ENCODE measurements at places on chromosomes 13 and 19. TPM values are rescaled to one million over a fixed set of nuclear protein-coding genes. Genes with fewer than 3 reads are reported as not detected.

DNA sequence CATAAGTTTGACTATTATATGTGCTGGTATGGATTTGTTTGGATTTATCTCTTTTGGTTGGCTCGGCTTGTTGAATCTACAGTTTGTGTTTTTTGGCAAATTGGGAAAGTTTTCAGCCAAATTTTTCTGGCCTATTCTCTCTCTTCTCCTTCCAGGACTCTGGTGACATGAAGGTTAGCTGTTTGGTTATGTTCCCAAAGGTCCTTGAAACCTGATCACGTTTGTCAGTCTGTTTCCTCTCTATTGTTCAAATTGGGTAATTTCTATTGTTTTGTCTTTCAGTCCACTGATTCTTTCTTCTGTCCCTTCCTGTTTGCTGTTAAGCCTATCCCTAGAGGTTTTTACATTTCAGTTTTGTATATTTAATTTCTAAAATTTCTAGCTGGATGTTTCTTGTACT, 81.5 kb upstream of the SHISA2 start:
- DNase-seq = no peak

GRCh38 chr19:54938906-54939305, 8.4 kb downstream of the NLRP7 start:
- DNase-seq = no peak

GRCh38 chr13:61874970-61875579, 459.4 kb upstream of the PCDH20 start:
- DNase-seq = no peak

- DNase-seq = no peak
Observed at GRCh38 chr19:4593409-4593851, 33.9 kb upstream of the SEMA6B start.

GRCh38 chr13:23159205-23159759, 21.5 kb upstream of the SGCG start:
- no peak for DNase-seq

- no peak for DNase-seq
Observed at GRCh38 chr19:17688853-17689595, 870 bp upstream of the UNC13A start.

- no peak for DNase-seq
Observed at GRCh38 chr13:21567714-21568113, 36.3 kb downstream of the MICU2 start.

- no peak for DNase-seq
Observed at GRCh38 chr19:40608240-40608621, 7.1 kb downstream of the LTBP4 start.

GRCh38 chr13:31441800-31442510, 242.2 kb downstream of the B3GLCT start:
- no peak for DNase-seq

GRCh38 chr13:23716401-23716800, 146.2 kb downstream of the TNFRSF19 start:
- no peak for DNase-seq

- peak; percentile 57 for DNase-seq
Observed at GRCh38 chr19:2636897-2637683, 65.4 kb downstream of the GNG7 start.

DNA sequence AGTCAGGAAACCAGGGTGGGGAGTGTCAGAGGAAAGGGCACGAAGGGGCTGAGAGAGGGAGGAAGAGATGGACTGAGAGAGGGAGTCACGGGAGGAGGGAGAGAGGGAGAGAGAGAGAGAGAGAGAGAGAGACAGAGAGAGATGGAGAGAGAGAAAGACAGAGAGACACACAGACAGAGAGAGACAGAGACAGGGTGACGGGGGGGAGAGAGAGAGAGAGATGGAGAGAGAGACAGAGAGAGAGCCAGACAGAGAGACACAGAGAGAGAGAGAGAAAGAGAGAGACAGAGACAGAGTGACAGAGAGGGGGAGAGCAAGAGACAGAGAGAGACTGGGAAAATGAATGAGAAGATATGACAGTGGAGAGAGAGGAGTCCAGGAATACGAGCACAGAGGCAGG, 494 bp upstream of the KLK14 start:
- no peak for DNase-seq

GRCh38 chr13:25733696-25734435, 317.9 kb downstream of the SHISA2 start:
- DNase-seq = no peak

DNA sequence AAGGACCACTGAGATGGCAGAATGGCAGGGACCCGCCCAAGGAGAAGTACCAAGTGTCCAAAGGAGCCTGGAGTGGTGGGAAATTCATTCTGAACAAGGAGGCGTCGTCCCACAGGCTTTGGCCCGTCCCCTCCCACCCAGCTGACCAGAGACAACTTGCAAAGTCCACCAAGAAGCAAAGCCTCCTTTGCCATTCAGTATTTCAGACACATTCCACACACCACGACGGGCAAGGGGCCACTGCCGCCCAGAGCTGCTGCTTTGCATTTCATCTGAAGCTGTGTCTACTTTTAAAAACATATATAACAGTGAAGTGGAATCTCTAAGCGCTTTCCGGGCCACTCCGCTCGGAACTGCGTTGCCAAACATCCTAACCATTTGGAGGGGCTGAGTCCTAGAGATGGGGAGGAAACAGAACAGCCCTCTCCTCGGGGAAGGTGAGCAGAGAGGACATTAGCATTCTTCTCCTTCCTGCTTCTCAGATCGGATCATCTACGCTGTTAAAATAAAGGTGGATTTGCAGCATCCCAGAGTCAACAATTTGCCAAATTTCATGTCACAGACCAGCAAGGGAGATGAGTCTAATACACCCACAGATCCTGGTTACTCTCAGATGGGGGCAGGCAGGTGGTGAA, 89.0 kb upstream of the ZNF507 start:
- no peak for DNase-seq

- DNase-seq = no peak
Observed at GRCh38 chr13:70183041-70183440, 74.8 kb upstream of the KLHL1 start.

DNA sequence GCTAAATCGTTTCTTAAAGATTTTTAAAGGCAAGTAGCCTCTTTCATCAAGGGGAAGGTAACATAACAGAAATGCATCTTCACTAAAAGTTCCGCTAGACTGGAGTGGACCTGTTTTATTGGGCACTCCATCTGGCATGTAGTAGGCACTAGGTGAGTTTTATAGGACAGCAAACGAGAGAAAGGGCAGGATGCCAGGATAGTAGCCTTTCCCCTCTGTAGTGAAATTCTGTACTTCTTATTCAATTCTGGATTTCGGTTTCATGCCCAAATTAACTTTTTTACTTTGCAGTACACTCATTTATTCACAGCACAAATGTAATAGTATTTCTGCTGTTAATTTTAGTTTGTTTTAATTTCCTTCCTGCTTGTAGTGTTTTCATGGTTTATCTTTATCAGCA, 45.2 kb downstream of the GPR180 start:
- no peak for DNase-seq

GRCh38 chr13:46831588-46832194, 34.7 kb upstream of the ESD start:
- DNase-seq = no peak

- no peak for DNase-seq
Observed at GRCh38 chr13:90709319-90709718, 638.2 kb upstream of the MIR17HG start.

DNA sequence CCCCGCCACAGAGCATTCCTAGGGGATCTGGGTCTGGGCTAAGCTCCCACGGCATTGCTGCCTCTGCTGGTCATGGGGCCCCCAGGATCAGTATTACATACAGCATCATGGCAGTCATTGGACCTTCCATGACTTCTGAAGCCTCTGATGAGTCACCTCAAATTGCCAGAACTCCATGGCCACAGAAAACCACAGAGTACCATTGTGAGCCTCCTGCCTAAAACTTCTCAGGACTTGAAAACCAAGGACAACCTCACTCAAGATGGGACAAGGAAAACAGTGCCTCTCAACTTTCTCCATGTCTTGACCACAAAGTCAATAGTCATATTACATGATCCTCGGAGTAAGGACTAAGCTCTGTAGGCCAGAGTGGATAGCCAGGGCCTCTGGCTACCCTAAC, 306.0 kb downstream of the GPC5 start:
- DNase-seq = no peak

DNA sequence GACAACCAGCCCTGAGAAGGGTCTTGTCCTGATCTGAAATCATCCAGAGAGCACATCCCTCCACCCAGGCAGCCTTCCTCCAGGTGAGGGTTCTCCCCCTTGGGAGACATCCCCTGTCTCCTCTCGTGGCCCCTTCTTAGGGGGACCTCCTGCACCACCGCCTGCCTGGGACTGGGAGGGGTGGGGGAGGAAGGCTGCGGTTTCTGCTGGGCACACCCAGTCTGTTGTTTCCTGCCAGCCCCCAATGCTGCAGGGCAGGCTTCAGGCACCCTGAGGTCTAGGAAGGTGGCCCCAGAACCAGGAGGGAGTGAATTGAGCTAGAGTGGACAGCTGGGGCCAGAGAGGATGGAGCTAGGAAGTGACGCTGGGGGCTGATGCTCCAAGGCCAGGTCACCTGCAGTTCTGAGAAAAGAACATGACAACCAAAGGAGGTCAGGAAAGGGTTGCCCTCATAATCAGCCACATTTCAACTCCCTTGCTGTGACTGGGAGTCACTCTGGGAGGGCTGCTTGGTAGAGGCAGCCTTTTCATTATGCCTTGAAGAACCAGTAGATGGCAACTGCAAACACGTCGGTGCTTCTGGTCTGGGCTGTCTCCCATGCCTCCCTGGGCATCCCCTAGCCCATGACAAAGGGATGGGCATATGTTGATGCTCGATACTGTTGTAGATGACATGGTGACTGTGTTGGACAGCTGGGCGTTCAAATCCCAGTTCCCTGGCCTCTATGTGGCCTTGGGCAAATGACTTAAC, 1.4 kb downstream of the ARHGEF18 start:
- DNase-seq = no peak

The FFAR3 gene
- not detected for total RNA-seq

The CPB2 gene
- total RNA-seq = not detected

The ZNF614 gene
- 33.7 TPM for total RNA-seq

The RYR1 gene
- 4.5 TPM for total RNA-seq

The CADM4 gene
- total RNA-seq = 98.4 TPM

The PTPRH gene
- total RNA-seq = 0.47 TPM

The SELENOV gene
- not detected for total RNA-seq

The ZNF772 gene
- 73.9 TPM for total RNA-seq

The UNC13A gene
- 29.6 TPM for total RNA-seq

The CYP4F2 gene
- not detected for total RNA-seq

The MYPOP gene
- 0.78 TPM for total RNA-seq

The KANK3 gene
- 5.1 TPM for total RNA-seq

The ANGPTL8 gene
- not detected for total RNA-seq

Measured in occipital lobe (tissue), 3 donors.